ENCODE measurements at places on chromosomes 5 and 9.

GRCh38 chr9:124771867-124772679 is 962 bp upstream of the NR6A1 start:
- no peak for DNase-seq

- DNase-seq, result no peak
Measured at GRCh38 chr9:134987376-134987775, 69.7 kb upstream of the FCN1 start.

GRCh38 chr5:138573223-138573622 is 2.0 kb downstream of the HSPA9 start:
- DNase-seq, result no peak

DNA sequence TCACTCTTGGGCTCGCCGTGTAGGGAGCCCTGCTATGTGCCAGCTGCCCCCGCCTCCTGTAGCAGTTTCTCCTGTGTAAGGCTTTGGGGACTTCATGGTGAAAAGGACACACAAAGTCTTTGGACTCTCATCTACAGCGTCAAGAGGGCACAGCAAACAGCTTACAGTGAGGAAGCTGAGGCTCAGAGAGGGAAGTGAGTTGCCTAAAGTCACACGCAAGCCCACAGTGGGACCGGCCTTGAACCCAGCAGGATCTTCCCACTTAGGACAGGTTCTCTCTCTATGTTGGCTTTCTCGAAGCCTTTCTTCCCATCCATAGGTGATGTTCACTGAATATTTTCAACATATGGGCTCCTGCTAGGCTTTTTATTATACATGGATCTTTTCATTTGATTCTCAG is 9.8 kb upstream of the PRRX2 start:
- DNase-seq, result no peak

DNA sequence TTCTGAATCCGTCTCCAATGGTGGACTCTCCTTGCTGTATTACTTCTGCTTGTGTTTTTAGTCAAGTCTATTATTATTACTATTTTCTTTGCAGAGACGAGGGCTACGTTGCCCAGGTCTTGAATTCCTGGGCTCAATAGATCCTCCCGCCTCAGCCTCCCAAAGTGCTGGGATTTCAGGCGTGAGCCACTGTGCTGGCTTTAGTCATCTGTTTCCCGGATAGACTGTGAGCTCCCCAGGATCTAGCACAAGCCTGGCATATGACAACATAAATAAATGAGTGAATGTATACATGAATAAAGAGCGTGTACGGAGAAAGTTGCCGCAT is 439 bp upstream of the DDX46 start:
- no peak for DNase-seq

DNA sequence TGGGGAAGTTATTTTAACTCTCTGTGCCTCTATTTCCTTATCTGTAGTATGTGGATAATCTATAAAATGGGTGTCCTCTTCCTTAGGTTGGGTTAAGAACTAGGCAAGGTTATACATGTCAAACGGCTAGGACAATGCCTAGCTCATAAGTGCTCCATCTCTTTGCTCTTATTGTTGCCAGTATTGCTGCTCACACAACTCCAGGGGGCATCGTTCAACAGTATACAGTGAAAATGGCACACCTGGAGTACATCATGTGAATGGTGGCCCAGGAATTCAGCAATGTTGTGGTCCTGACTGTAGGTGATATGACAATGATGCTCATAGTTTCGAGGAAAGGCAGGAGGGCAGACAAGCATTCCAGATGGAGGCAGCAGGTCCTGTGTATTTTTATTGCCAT is 30.1 kb downstream of the SLIT3 start:
- DNase-seq, result no peak

DNA sequence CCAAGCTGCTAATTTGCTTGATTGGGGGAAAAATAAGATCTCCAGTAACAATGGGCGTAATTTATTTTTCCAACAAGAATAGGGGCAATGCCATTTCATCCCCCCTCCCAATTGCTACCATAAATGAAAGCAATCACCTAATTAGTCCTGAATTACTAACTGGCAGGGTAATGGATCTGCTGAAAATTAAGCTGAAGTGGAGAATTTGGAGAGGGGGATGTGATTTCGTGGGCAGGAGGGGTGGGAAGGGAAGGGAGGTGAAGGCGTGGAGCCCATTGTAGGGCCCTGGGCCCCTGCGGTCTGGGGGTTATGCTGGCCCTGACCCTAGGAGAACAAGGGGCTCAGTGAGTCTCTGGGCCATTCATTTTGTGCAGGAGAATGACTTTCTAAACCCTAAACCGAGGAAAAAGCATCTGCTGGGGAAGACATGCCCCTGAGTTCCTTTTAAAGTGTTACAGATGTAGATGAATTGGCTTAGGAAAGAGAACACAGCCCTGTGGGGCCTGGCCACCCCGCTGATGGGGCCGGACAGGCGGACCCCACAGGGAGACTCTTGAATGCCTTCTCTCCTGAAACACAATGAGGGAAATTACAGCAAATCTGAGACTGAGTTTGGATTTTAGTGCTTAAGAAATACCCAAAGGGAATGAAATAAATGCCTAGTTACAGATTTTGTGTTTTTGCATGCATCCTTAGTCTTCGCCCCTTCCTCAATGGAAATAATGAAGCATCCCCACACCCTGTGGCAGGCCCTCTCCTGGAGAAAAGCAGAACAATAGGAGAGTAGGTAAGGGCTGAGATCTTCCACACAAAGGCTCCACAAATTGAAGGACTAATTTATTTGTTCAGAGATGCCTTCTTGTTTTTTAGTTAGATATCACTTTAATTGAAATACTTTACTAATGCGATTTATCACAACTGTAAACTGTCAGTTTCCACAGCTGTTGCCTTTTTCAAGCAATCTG is 143.2 kb downstream of the PSAT1 start:
- no peak for DNase-seq

DNA sequence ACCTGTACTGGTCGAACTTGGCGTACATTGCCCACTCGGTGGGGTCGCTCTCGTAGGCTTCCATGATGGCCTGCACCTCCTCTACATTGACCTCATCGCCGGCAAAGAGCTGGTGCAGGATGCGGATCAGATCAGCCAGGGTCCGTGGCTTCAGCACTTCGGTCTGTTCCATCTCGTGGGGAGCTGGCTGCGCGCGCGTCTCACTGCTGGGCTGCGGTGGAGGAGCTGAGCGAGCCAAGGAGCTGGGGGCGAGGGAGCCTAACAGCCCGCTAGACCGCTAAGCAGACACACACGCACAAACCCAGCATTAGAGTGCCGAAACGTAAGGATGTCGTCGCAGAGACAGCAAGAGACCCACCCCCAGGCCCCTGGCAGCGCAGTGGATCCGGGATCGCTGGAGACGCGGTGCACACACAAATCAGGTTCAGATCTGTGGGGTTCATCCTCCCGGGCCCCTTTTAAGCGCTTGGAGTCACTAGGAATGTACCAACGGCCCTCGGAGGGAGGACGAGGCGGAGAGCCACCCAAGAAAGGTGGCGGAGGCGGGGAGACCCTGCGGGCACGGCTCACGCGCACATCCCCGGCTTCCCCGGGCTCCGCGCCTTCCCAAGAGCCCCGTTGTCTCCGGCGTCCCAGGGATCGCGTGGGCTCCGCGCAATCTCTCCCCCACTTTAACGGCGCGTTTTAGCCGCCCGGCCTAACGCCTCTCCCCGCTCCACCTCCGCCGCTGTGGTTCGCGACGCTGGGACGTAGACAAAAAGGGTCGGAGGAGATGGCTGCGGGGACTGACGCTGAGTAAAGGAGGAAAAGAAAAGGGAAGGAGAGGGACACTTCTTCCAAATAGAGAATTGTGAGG is at the start of gene CDO1:
Gene CDO1, minus strand, starts transcription at position 434 of the 856 bp plus-strand sequence. Its CDS starts 262 bp downstream, at position 172.
- DNase-seq, result no peak
